Urinary bladder (tissue), 4 donors: ENCODE measurements at places on chromosomes 7 and 10.

DNA sequence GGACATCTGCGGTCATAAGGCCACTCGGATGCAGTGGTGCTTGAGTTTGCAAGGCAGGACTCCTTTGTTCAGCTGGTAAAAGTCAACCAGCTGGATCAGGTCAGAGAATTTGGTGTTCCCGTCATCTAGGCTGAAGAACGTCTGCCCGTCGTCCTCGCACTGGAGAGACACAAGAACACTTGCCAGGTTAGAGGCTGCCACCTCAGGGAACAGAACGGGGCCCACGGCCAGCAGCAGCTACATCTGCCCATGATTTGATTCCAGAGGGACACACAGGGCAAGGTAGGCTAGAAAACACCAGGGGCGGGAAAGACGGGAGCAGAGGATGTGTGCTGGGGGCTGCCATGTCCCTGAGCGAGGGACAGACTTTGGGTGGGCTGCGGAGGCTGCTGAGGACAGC, 27.7 kb upstream of the DDC start:
- DNase-seq = no peak

- DNase-seq = no peak
These were observed 98.8 kb upstream of the CDK1 start for GRCh38 chr10:60679388-60679990.

- no peak for DNase-seq
These were observed 37.4 kb upstream of the GRM8 start for GRCh38 chr7:127290116-127290655.

GRCh38 chr7:875051-875450, 1.3 kb upstream of the GET4 start:
- DNase-seq = no peak

DNA sequence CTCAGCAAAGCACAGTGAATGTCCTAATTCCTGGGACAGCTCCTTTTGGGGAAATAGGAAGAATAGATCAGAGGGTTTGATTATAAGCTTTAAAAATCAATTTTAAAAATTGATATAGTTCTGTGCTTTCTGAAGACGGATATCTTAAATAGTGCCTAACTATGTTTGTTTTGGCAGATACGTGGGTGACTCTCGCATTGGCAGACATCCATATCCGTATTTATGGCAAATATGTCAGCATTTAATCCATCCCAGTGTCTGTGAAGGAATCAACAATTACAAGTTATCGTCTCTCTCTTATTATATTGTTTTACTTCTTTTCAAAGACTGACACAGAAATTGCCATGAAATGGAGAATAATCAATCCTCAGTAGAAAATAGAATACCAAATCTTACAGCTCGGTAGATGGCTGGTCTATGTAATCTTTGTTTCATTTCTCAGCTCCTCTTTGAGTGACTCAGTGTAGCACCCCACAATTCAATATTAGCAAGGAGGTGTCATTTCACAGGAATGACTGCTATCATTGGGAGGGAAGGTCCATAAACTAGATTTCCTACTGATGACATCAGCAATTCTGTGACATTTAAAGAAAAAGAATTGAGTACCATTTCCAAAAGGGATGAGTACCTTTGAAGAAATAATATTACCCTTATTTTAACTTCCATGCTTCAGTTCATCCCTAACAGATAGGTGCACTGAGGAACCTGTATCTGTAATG, 186.4 kb upstream of the NFE2L3 start:
- no peak for DNase-seq

DNA sequence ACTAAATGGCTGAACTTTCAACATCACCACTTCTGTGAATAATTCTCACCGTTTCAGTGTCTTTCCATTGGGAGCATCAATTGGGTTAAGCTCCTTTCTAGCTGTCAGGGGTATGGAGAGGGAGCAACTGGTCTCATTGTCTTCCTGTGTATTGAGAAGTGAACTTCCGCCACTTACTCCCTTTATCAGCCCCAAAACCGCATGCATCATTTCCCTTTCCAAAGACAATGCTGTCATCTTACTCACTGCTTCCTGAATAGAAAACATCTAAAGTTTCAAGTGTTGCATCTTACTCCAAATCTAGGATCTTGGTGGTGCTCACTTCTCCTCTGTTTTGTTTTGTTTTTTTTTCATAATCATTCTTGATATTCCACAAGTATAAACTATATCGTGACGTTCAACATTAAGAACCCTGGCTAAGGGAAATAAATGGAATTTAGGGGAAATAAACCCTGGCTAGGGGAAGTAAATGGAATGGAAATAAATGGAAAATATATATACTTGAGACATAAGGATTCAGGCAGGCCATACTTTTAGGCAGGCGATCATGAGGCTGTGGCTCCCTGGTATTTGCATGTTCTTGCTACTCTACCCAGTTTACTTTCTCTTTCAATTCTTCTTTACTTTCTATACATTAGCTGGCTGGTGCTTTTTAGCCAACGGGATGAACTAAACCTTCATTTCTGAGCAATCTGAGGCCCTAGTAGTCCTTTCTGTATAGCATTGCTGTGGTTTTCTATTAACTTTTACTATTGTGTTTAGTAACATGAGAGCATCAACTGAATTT, 371.9 kb downstream of the BMPER start:
- DNase-seq = no peak

DNA sequence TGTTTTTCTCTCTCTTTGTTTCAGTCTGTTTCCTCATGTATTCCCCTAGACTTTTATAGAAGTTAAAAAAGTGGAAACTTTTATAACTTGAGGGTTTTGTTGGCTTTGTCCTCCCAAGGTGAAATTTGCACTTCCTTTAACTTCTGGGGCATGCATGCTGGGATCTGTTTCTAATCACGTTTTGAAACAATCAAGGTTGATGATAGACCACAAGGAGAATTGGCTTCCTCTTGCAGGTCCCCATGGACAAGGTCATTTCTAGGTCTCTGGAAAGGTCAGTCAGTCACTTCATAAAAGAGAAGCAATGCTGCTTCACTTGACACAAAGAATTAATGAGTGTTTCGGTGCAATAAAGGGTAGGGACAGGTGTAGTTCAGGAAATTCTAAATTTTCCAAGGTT, 811.8 kb upstream of the CELF2 start:
- DNase-seq = no peak

DNA sequence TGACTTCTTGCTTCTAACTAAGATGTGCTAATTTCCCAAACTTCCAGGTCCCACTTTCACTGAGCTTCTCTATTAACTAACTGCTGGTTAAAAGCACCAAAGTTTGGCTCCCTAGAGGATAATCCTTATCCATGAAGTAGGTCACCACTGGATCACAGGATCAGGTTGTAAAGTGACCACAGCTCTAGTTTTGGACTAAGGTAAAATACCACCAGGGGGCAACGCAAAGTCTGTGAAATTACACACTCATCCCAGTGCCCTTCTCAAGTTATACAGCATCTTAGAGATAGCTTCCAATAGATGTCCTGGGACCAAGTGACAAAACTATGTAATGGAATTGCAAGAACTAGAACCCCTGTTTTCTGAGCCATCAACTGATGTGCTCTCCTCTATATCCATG, 116.4 kb upstream of the ASAH2 start:
- DNase-seq = no peak

- DNase-seq = peak; percentile 36
These were observed 21.3 kb downstream of the TMEM176B start for GRCh38 chr7:150778738-150779301.
